ENCODE measurements at places on chromosomes 7 and 10.
A peak's percentile ranks its signal among the peaks of the same experiment; 100 is the strongest.

GRCh38 chr10:71648254-71648932 is 71.2 kb downstream of the C10orf105 start:
- no peaks in the 10 kb centered on the region for H3K27me3 ChIP-seq
- no peak overlapping the region for H3K27ac ChIP-seq
- no peak for DNase-seq
- H3K4me3 ChIP-seq = no peak overlapping the region

DNA sequence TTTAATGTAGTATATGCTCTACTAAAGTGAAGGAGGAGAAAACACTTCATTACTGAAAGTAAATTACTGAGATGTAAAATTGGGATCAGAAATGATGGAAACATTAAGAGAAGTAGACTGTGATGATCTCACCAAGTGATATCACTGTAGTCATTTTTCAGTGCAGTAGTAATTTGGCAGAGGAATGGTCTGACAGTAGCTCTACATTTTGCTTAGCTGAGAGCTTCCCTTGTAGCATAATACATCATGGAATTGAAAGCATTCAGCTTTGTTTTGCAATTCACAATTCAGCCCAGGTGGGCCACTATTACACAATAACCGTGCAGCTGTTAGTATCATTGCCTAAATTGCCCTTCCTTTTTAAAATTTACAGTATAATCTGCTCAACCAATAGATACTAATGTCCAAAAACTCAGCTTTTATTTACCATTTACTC is 19.4 kb upstream of the CABCOCO1 start:
- no peaks in the 10 kb centered on the region for H3K4me1 ChIP-seq
- no peak overlapping the region for H3K4me3 ChIP-seq
- no peaks in the 10 kb centered on the region for H3K36me3 ChIP-seq
- no peaks in the 10 kb centered on the region for H3K27me3 ChIP-seq
- H3K27ac ChIP-seq = no peak overlapping the region
- DNase-seq = no peak

DNA sequence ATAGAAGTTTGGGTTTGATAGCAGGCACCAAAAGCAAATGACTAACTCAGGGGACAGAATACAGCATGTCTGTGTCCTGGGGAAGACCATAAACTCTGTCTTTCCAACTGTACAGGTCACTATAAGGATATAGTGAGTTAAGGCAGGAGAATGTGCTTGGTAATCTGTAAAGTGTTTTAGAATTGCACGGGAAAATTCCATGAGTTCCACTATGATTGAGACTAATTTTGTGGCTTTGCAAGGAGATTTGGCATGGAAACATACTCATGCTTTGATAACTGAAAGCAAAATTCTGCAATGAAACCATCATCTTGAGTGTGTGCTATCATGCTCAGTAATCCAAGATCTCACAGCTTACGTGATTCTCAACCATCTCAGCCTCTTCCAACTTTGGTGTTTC is 152.6 kb downstream of the PKD1L1 start:
- H3K4me1 ChIP-seq = no peaks in the 10 kb centered on the region
- no peaks in the 10 kb centered on the region for H3K36me3 ChIP-seq
- H3K27me3 ChIP-seq = peaks cover 2% of the 10 kb centered on the region
- H3K27ac ChIP-seq = no peak overlapping the region
- no peak for DNase-seq

DNA sequence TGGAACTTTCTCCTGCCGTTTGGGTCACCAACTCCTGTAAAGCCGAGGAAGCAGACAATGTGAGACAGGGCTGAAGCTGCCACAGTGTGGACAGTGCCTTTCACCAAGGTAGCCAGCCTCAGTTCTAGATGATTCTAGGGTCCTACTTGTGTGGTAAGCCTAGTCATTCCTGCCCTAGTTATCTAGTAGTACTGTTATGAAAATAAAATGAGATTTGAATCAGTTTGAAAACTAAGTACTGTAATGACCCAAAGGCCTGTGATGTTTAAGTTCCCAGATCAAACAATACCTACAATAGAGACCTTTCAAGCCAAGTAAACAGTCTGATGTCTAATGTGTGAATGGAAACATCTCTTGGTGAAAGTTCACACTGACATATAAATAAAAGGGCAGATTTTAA is 37.1 kb downstream of the POLL start:
- no peaks in the 10 kb centered on the region for H3K27me3 ChIP-seq
- no peak for DNase-seq
- H3K27ac ChIP-seq = no peak overlapping the region
- H3K4me1 ChIP-seq = no peaks in the 10 kb centered on the region
- peaks cover 5% of the 10 kb centered on the region for H3K36me3 ChIP-seq

GRCh38 chr10:132306864-132307751 is 642 bp downstream of the STK32C start:
- peak overlapping the region; percentile 47 for H3K4me3 ChIP-seq
- peak; percentile 14 for DNase-seq
- no peak overlapping the region for H3K27ac ChIP-seq
- peaks cover 36% of the 10 kb centered on the region for H3K27me3 ChIP-seq
- peaks cover 12% of the 10 kb centered on the region for H3K4me1 ChIP-seq

- H3K4me3 ChIP-seq = no peak overlapping the region
- no peaks in the 10 kb centered on the region for H3K4me1 ChIP-seq
- no peak for DNase-seq
- peaks cover 5% of the 10 kb centered on the region for H3K27me3 ChIP-seq
- H3K36me3 ChIP-seq = no peaks in the 10 kb centered on the region
- H3K27ac ChIP-seq = no peak overlapping the region
These were observed 69.5 kb downstream of the ZNF800 start for GRCh38 chr7:127322832-127323493.

- no peak for DNase-seq
- no peaks in the 10 kb centered on the region for H3K36me3 ChIP-seq
- H3K27ac ChIP-seq = no peak within 1 kb of the TSS
- H3K4me3 ChIP-seq = peak within 1 kb of the TSS; percentile 94
These were observed at the start of gene TMEM26 for GRCh38 chr10:61452655-61453641. Gene TMEM26, minus strand, starts transcription at chr10:61453381. Its CDS starts 300 bp downstream, at chr10:61453081.

DNA sequence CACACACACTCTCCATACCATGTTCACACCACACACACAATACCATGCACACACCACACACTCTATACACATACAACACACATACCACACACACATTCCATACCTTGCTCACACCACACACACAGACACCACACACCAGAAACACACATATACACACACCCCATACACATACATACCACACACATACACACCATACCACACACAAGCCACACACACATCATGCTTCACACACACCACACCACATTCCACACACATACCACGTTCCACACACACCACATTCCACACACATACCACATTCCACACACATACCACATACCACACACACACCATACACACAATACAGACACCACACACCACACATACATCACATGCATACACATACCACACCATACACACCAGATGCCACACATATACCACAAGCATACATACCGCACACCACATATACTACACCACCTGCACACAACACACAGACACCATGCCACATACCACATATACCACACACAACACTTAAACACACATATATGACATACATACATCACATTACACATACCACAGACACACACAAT is 282.7 kb downstream of the POU6F2 start:
- H3K27me3 ChIP-seq = peaks cover 3% of the 10 kb centered on the region
- H3K4me3 ChIP-seq = no peak overlapping the region
- H3K27ac ChIP-seq = no peak overlapping the region
- no peak for DNase-seq
